ENCODE measurements at places on chromosomes 6 and 20. TPM values are rescaled to one million over a fixed set of nuclear protein-coding genes. Genes with fewer than 3 reads are reported as not detected.

Gene EYA2
- 1.7 TPM for total RNA-seq

Gene CBLN4
- total RNA-seq, result not detected

Gene ETV7
- total RNA-seq, result 1.0 TPM

Gene PRL
- total RNA-seq, result not detected

Gene MOG
- total RNA-seq, result not detected

Gene C6orf132
- 1.2 TPM for total RNA-seq

Gene PACSIN1
- not detected for total RNA-seq

Gene PI16
- not detected for total RNA-seq

Gene VARS2
- total RNA-seq, result 13.1 TPM

Gene MAS1
- total RNA-seq, result not detected

Gene EIF6
- 117 TPM for total RNA-seq

Gene CTCFL
- total RNA-seq, result not detected

Gene DEFB124
- total RNA-seq, result not detected

Gene CALHM6
- 0.33 TPM for total RNA-seq

Gene ULBP1
- total RNA-seq, result 0.26 TPM

Gene PRND
- not detected for total RNA-seq

Gene TPX2
- total RNA-seq, result 21.0 TPM

Gene VGLL2
- not detected for total RNA-seq

Gene SIM1
- total RNA-seq, result not detected

Gene TMEM14B
- total RNA-seq, result 52.1 TPM

Gene EFCAB8
- under 0.01 TPM for total RNA-seq

Gene TRIM10
- total RNA-seq, result not detected

Gene TMC2
- total RNA-seq, result under 0.01 TPM

Gene FOXP4
- 1.3 TPM for total RNA-seq

Gene TM9SF4
- 22.3 TPM for total RNA-seq

Measured in fibroblast of lung (primary cell).